Head of caudate nucleus (tissue), 42 donors: ENCODE measurements at places on chromosomes 6 and 20.

DNA sequence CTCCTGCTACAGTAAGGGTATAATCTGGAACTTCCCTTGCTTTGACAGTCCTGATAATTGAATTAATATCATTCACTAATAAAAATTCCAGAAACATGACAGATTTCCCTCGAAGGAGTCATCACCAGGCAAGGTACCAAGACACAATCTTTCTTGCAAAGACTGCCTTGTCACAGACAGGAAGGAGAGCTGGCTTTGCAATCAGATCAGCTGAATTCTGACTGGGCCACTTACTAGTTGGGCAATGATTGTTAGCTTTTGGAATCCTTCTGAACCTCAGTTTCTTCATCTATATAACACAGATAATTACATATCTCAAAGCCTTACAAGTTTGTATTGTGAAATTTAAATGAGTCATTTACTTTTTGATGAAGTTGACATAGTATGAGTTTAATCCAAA is 344.2 kb downstream of the RFPL4B start:
- no peak for DNase-seq

DNA sequence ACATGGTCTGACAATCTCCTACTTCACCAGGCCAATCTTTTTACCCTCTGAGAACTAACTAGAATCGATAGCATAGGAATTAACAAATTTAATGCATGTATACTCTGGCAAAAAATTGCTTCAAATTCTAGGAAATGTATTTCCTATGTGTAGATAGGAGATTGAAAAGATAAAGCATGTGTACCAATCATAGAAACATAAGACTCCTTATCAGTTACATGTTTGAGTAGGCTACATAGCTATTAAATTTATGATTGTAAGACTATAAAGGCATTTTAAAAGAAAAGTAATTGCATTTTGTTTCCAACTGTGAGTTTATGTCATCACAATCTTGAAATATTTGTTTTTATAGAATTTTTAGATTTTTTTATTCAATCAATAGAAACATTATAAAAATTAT is 196.6 kb upstream of the HEY2 start:
- no peak for DNase-seq

DNA sequence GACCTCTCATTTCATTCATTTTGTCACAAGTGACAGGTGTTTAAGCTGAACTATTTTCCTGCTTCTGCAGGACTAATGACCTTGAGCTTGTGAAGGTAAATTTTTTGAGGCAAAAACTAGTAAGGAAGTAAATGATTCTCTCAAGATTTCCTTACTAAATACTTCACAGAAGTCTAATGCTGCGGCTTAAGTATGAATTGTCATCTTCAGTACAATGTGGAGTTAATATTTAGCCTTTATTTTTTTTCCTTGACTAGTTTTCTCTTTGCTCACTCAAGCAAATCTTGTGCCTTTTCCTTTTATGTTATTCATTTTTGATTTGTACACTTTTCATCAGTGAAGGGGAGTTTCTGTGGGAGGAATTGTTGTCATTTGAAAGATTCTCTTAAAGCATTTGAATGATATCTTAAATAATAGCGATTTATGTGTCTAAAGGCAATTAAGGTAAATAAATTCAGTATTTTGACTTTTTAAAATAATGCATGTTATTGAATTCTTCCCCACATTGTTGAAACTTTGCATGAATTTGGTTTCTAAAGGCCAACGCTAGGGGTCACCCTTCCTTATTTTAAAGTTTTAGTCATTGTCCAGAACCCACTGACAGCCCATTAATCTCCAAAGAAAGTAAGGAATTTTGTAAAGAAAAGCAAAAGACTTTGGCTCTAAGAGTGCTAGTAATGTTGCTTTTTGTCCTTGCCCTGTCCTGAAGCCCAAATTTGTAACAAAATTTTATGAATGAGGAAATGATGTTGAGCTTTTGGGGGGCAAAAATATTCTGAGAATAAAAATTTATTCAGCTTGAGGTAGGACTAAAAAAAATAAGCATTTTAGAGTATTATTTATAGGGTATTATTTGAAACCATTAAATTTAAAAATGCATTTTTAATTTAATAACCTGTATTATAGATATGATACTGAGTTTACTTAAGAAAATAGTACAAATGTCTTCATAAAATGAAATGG is 157.4 kb upstream of the LAMA2 start:
- no peak for DNase-seq

GRCh38 chr20:22711971-22712755 is 127.8 kb upstream of the FOXA2 start:
- no peak for DNase-seq

- no peak for DNase-seq
Observed at GRCh38 chr20:57977141-57977540, 251.3 kb downstream of the ANKRD60 start.

DNA sequence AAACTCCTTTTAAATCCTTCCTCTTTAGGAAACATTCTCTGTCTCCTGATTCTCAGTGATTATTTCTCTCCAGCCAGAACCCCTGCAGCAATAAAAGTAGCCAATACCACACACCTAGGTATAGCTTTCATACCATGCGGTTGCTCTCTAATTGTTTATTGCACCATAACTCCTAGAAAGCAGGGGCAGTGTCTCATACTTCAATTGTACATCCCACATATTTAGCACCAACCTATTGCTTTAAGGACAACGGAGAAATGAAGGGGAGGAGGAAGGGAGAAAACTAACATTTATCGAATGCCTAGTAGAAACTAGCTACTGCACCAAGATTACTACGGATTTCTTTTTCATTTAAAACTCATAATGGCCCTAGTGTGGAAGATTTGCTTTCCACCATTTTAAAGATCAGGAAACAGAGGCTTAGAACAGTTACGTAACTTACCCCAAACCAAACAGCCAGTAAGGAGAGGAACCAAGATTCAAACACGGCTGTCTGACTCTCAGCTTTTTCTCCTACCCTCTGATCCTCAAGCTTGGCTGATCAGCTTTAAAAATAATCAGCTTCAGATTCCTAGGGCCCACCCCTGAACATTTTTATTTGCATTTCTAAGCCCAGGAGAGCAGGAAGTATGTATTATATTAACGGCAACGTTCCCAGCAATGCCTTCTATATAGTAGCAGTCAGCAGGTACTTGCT is 43.4 kb upstream of the ATXN1 start:
- DNase-seq, result no peak

- no peak for DNase-seq
Observed at GRCh38 chr6:41063884-41064285, 8.3 kb downstream of the OARD1 start.
